ENCODE measurements at places on chromosomes 4 and X.

DNA sequence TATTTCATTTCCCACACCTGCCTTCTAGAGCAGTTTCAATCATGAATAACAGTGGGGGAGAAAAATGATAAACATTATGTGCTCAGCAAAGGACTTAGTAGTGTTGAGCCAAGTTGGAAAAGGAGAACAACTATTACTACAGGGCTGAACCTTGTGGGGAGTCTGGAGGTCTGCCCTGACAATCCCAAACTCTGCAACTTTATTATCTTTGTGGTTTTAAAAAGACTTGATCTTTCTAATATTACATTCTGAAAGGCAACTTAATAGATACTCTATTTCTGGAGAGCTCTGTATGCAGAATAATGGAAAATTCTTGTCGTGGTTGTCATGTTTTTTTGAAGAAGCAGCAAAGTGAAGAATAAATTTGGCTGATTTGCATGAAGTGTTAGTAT lies 116.1 kb downstream of the SPCS3 start:
- DNase-seq, result no peak

DNA sequence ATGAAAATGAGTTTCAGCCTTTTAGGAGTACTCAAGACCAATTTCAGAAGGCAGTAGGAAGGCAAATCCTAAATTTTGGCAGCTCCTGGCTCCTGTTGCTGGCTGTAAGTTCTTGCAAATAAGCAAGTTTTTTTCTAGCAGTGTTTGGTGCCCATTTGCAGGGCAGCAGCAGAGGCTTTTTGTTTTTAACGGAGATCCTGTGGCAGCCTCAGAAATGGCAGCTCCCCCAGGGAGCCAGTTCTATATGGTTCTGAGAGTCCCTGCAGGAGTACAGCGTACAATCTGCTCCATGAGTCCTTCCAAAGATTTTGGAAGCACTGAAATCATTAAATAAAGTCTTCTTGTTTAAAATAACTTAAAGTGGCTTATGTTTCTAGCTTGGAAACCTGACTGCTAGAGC lies 171.9 kb downstream of the NDST4 start:
- no peak for DNase-seq

DNA sequence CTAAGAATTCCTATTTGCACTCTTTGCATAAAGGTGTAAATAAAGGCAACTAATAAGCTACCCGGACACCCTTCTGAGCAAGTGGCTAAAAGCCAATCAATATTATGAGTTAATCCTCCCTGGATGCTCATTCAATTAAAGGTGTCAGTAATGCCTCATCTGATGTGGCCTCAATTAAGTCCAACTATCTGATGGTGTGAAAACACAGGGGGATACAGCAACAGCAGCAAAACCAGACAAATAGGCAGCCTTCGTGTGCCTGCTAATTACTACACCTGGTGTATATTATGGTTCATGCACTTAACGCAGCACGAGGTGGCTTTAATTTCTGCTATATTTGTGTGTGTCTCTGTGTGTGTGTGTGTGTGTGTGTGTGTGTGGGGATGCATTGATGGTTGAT lies 244.4 kb downstream of the DCLK2 start:
- no peak for DNase-seq

GRCh38 chr4:78585633-78586032 lies 34.1 kb downstream of the ANXA3 start:
- no peak for DNase-seq

GRCh38 chrX:38112566-38112965 lies 106.2 kb downstream of the SYTL5 start:
- no peak for DNase-seq

DNA sequence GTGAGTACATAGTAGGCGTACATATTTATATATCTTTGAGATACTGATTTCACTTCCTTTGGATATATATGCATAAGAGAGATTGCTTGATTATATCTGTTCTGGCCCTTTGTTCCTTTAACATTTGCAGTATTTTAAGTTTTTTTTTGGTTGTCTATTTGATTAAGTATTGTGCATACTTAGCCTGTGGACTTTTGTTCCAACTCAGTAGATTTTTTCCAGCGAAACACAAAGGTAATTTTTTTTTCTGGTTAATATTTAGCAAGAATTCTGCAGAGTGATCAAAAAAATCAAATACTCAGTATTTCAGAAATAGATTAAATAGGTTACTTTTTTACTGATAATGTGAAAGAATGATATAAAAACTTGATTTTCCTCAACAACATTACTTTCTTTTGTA lies at the start of gene AFM:
Gene AFM (plus strand): TSS at position 388 of the 400 bp plus-strand sequence. CDS start 31 bp downstream, outside the sequence.
- DNase-seq, result no peak

DNA sequence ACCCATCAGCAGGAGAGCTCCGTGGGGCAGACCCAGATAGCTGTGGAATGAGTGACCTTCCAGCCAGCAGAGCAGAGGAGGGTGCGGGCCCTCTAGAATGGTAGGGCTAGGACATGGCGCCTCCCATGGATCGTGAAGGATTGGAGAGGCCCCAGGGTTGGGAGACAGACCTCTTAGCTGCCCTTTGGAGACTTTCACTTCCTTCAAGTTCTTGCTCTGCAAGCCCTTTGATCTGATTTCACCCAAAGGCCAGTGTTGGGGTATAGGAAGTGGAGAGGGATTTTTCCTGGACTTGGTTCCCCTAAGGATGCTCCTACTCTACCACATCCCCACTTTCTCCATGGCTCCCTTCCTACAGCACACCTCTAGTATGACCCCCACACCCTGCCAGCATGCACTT lies 3.0 kb downstream of the SASH3 start:
- DNase-seq, result no peak

DNA sequence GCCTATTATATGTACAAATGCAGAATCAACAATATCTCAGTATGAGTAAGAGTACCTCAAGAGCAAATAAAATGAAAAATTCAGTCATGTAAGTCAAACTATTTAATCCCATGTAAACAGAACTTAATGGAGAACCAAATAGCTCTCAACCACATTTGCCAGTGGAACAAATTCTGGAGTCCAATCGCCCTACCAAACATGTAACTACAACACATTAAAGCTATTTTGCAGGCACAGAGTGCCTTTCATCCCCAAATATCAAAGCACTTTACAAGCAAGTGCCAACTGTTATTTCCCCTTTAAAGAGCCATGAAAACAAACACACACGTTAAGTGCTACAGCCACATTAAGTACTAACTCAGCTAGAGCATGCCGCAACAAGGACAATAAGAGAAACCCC lies 51.3 kb downstream of the PCDH19 start:
- no peak for DNase-seq

- DNase-seq, result no peak
Measured at GRCh38 chr4:33930497-33930896, 2313.8 kb downstream of the ARAP2 start.

DNA sequence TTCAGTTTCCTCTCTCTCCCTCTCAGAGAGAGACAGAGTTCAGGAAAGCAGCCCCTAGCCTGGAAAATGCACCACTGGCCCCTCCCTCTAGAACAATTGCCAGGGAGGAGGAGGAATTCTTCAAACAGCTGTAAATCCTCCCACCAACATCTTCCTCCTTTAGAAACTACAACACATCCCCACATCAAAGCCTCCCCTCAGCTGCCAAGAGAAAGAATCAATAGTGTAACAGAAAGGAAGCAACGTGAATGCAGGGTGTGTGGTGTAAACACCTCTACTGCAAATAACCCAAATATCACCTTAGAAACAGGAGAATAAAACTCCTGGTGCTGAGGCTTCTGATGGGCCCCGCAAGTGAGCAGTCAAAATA lies 249.9 kb upstream of the GATB start:
- DNase-seq, result no peak

Measured in stimulated activated CD4-positive, alpha-beta T cell treated with anti-CD3 and anti-CD28 coated beads, Interleukin-4, amount 100 ng/mL, for 24 hours (primary cell).